ENCODE measurements at places on chromosomes 3 and 15. TPM values are rescaled to one million over a fixed set of nuclear protein-coding genes. Genes with fewer than 3 reads are reported as not detected.

SERINC4 gene
- 0.51 TPM for total RNA-seq

DNA sequence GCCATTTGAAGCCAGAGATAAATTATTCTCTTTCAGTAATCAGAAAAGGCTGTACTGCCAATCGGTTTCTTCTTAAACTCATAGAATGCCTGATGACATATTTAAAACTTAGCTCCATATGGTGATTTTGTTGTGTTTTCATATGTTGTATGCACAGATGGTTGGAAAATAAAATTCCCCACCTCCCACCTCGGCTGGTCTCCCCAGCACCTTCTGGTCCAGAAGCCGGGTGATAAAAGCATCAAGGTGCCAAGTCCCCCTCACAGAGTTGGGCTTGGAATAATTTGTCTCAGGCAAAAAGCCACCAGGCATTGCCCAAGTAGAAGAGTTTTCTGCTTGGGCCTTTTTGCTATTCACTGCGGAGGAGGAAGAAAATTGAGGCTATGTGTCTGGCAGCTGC lies 18.4 kb downstream of the LARS2 start:
- H3K27ac ChIP-seq = no peak overlapping the region
- no peak overlapping the region for H3K4me3 ChIP-seq
- no peak for DNase-seq
- H3K36me3 ChIP-seq = no peaks in the 10 kb centered on the region

- no peaks in the 10 kb centered on the region for H3K36me3 ChIP-seq
- H3K27me3 ChIP-seq = no peaks in the 10 kb centered on the region
- no peak overlapping the region for H3K4me3 ChIP-seq
- DNase-seq = no peak
These were observed 19.7 kb upstream of the ANO10 start for GRCh38 chr3:43641306-43642114.

DNA sequence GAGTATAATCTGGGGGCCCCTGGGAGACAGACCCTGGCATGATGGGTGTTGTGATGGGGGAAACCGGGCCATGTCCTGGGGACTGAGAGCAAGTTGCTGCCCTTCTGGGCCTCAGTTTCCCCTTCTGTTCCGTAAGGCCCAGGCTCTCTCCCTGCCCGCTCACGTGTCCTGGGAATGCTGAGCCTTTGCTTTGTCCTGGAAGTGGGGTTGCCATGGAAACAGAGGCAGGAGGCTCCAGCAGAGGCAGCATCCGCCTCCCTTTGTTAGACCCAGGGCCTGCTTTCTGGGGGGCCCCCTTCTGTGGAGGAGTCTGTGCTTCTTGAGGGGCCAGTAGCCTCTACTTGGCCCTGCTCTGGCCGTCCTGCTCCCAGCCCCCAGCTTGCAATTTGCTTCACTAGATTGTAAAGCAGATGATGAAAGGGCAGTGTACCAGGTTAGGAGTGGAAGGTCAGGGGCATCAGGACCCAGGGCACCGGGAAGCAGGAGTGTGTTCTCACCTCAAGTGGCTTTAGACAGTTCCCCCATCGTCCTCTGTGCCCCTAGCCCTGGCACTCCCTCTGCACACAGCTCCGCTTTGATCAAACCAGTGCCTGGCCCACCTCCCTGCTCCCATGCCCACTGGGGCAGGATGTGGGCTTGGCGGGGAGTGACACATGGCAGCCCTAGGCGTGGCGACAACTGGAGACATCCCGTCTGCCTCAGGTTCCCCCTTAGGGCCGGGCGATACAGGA lies 105.6 kb downstream of the FBLN2 start:
- H3K27me3 ChIP-seq = peaks cover 48% of the 10 kb centered on the region
- peak overlapping the region; percentile 33 for H3K4me3 ChIP-seq
- DNase-seq = no peak
- peaks cover 6% of the 10 kb centered on the region for H3K4me1 ChIP-seq
- H3K27ac ChIP-seq = no peak overlapping the region

- DNase-seq = no peak
- no peaks in the 10 kb centered on the region for H3K36me3 ChIP-seq
- H3K4me1 ChIP-seq = peaks cover 14% of the 10 kb centered on the region
- no peak overlapping the region for H3K4me3 ChIP-seq
These were observed 13.2 kb upstream of the TRANK1 start for GRCh38 chr3:36957862-36958686.

DNA sequence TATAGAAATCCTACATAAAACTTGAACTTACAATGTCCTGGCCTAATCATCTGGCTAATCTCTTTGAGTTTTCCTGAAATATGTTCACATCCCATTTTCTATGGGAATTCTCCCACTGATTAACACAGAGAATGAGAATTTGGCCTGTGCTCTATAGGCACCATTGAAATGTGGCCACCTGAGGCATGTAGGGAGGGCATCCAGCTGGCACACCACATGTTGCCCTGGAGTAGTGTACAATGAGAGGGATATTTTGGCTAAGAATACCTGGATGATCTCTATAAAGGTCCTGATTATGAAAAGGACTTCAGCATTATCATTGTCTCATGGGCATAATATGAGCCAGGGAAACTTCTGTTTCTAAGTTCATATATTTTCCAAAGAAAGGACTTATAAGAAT lies 324.0 kb downstream of the ZBTB20 start:
- H3K27ac ChIP-seq = no peak overlapping the region
- no peaks in the 10 kb centered on the region for H3K4me1 ChIP-seq
- H3K36me3 ChIP-seq = no peaks in the 10 kb centered on the region
- H3K27me3 ChIP-seq = no peaks in the 10 kb centered on the region
- no peak for DNase-seq

DNA sequence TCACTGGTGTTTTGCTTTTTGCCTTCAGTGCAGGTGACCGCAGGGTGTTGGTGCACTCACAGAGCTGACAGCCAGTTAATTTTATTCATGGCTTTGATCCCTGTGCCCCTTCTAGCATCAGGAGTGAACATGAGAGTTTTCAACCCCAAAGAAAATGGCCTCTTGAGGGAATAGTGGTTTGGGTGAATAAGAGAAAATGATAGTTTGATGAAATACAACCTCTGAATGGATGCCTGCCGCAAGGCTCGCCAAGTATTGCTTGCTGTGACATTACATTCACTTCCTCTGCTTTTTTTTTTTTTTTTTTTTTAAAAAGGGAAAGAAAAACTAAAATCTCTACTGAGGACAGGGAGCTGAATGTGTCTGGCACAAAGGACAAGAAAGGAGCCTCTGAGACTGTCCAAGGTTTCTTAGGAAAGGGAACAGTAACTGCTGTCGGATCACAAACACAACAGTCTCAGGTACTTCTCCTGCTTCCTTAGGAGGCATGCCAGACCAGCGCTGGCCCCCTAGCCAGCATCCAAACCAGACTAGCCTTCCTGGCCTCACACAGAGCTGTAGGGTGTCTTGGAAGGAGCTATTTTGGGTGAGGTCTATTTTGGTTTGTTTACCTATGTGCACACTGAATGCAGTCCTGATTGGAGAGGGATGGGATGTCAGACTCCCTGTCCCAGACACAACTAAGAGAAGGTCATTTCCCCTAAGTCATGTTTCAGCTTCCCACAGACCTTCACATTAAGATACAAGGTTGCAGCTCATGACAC lies 29.0 kb downstream of the CCDC80 start:
- H3K27me3 ChIP-seq = no peaks in the 10 kb centered on the region
- no peak for DNase-seq

- H3K36me3 ChIP-seq = no peaks in the 10 kb centered on the region
- no peaks in the 10 kb centered on the region for H3K27me3 ChIP-seq
- DNase-seq = no peak
- no peak overlapping the region for H3K27ac ChIP-seq
- H3K4me3 ChIP-seq = no peak overlapping the region
These were observed 55.6 kb downstream of the ANAPC13 start for GRCh38 chr3:134430174-134430573.

- no peaks in the 10 kb centered on the region for H3K4me1 ChIP-seq
- H3K36me3 ChIP-seq = no peaks in the 10 kb centered on the region
- H3K4me3 ChIP-seq = no peak overlapping the region
- DNase-seq = no peak
- no peaks in the 10 kb centered on the region for H3K27me3 ChIP-seq
These were observed 32.9 kb upstream of the SEC13 start for GRCh38 chr3:10353661-10354360.

- no peak overlapping the region for H3K4me3 ChIP-seq
- no peaks in the 10 kb centered on the region for H3K36me3 ChIP-seq
- H3K27me3 ChIP-seq = no peaks in the 10 kb centered on the region
- H3K4me1 ChIP-seq = no peaks in the 10 kb centered on the region
- DNase-seq = peak; percentile 18
These were observed 37.4 kb downstream of the ZNF860 start for GRCh38 chr3:32018757-32019564.

- H3K27me3 ChIP-seq = peaks cover 12% of the 10 kb centered on the region
- no peak for DNase-seq
- H3K36me3 ChIP-seq = no peaks in the 10 kb centered on the region
- peaks cover 20% of the 10 kb centered on the region for H3K4me1 ChIP-seq
- no peak overlapping the region for H3K4me3 ChIP-seq
- H3K27ac ChIP-seq = no peak overlapping the region
These were observed 36.9 kb downstream of the DNAJB8 start for GRCh38 chr3:128429751-128430150.

DNA sequence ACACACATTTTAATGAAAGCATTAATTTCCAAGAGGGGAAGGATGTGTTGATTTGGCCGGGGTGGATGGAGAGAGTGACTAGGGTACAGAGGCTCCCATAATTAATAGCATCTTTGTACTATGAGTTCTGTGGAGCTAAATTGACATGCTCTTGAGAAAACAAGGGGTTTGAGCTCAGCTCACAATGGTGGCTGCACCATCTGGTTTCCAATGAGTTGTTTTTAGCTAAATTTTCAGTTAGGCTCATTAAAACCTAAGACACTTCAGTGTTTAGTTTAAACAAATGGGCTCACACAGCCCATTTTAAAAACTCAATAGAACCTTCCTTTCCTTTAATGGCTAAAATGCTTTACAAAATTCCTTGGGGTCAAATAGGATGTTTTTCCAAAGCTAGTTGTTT lies 199.7 kb downstream of the TNIK start:
- H3K27me3 ChIP-seq = no peaks in the 10 kb centered on the region
- no peak overlapping the region for H3K4me3 ChIP-seq
- H3K4me1 ChIP-seq = peaks cover 22% of the 10 kb centered on the region
- no peak overlapping the region for H3K27ac ChIP-seq
- no peak for DNase-seq

DNA sequence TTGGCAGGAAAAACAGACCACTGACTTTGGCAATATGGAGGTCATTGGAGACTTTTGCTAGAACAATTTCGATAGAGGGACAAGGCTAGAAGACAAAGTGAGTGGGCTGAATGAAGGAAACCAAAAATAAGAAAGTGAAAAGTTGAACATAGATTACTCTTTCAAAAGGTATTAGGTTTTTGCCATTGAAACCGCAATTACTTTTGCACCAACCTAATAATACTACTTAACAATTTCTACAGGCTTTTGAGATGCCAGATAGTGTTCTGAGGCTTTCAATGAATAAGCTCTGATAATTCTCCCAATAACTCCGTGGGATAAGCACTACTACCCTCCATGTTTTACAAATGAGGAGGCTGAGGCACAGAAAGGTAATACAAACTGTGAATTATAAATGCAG lies 85.0 kb downstream of the MDFIC2 start:
- H3K36me3 ChIP-seq = no peaks in the 10 kb centered on the region
- H3K4me3 ChIP-seq = no peak overlapping the region
- no peak for DNase-seq
- H3K4me1 ChIP-seq = no peaks in the 10 kb centered on the region
- H3K27ac ChIP-seq = no peak overlapping the region

DNA sequence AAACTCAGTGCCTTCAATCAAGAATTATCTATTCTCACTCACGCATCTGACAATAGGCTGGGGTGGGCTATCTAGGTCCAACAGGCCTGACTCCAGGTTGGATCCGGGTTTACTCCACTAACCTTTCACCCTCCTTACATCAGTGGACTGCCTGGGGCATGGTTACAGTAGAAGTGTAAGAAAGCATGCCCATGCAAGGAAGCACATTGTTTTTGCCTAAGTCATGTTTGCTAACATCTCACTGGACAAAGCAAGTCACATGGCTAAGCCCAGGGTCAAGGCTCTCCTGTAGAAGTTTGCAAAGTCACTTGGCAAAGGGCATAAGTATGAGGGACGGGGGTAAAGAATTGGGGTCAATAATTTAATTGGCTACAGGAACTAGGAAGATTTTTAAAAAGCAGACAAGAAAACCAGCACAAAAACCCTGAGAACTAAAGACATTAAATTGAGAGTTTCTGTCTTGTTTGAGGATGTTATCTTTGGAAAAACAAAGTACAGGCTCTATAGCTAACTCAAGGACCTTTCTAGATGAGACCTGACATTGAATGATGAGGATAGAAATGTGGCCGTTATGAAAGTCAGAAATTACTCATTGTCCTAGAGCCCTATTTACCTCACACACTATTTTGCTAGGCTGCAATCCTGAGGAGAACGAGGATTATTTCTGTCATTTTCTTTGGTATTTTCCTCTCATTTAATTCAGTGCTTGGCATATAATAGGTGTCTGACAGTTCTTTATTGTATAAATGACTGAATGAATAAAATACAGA lies 214.2 kb downstream of the IL20RB start:
- no peak overlapping the region for H3K4me3 ChIP-seq
- H3K27ac ChIP-seq = no peak overlapping the region
- no peaks in the 10 kb centered on the region for H3K4me1 ChIP-seq
- no peak for DNase-seq
- no peaks in the 10 kb centered on the region for H3K36me3 ChIP-seq

GRCh38 chr3:44509393-44509921 lies 32.0 kb upstream of the ZNF445 start:
- H3K4me3 ChIP-seq = peak overlapping the region; percentile 78
- H3K4me1 ChIP-seq = peaks cover 22% of the 10 kb centered on the region
- H3K36me3 ChIP-seq = peaks cover 9% of the 10 kb centered on the region
- peak overlapping the region; percentile 92 for H3K27ac ChIP-seq
- DNase-seq = no peak
- H3K27me3 ChIP-seq = no peaks in the 10 kb centered on the region

All from heart right ventricle (tissue), 16 donors.